ENCODE measurements at places on chromosomes 11 and 22.
A peak's percentile ranks its signal among the peaks of the same experiment; 100 is the strongest.

DNA sequence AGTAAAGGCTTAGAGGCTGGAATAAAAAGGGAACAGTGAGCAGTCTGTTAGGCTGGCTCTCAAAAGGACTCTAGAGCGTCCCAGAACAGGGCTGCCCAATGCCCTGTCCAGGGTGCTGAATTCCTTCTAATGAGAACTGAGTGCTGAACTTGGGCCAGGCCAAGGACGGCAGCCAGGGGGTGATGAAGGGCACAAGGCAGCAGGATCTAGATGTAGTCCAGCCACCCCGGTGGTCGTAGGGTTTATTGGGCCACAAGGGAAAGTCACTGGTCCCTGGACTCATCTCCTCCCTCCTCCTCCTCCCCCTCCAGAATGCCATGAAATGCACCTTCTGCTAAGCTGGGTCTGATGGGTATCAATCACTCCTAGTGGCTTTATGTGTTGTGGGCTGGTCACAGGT lies 19.2 kb downstream of the NPTXR start:
- DNase-seq, result peak; percentile 94

DNA sequence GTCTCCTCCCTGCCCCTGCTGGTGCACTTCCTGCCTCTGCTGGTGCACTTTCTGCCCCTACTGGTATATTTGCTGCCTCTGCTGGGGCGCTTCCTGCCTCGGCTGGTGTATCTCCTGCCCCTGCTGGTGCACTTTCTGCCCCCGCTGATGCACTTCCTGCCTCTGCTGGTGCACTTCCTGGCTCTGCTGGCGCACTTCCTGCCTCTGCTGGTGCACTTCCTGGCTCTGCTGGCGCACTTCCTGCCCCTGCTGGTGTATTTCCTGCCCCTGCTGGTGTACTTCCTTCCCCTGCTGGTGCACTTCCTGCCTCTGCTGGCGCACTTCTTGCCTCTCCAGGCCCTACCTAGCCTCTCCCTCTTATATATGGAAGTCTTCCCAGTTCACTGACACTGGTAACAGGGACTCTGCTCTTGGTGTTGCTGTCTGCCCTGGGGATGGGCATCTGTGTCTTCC lies 10.1 kb downstream of the MTFP1 start:
- no peak for DNase-seq

GRCh38 chr11:35265755-35266454 lies 126.9 kb downstream of the CD44 start:
- DNase-seq, result peak; percentile 55

- no peak for DNase-seq
Observed at GRCh38 chr11:119254239-119254638, 48.1 kb downstream of the CBL start.

- no peak for DNase-seq
Observed at GRCh38 chr11:803467-803742, 1.6 kb downstream of the PIDD1 start.
